ENCODE measurements at places on chromosomes 5 and 9.

- DNase-seq = no peak
Observed at GRCh38 chr9:114200721-114201300, 45.5 kb downstream of the COL27A1 start.

DNA sequence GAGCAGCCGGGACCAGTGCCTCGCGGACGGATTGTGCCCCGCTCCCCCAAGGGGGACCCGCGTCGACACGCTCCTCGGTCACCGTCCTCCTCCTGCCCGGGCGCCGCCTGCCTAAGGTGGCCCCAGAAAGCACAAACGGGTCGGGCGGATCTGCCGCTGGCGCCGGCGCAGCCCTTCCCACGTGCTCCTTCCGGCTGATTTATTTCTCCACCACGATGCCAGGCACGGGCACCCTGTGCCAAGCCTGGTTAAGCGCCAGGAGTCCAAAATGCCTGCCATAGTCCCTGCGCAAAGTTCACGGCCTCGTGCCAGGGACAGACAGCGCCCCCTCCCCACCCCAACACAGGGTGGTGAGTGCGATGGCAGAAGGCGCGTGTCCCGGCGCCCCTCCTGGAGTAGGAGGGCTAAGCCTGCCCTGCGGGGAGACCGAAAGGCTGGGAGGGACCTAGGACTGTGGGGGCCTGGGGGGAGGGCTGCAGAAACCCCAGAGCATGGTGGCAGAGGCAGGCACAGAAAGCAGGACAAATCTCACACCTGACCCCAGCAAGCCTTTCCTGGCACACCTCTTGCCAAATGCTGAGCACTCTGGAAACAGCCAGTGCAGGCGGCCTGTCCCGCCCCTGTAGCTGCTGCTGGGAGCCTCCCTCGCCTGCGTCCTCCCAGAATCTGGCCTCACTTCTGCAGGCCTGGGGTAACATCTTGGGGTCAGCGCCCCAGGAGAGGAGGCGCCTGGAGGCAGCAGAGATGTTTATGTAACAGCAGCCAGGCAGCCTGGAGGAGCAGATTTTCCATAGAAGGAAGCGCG lies 1.1 kb upstream of the NOTCH1 start:
- peak; percentile 50 for DNase-seq

DNA sequence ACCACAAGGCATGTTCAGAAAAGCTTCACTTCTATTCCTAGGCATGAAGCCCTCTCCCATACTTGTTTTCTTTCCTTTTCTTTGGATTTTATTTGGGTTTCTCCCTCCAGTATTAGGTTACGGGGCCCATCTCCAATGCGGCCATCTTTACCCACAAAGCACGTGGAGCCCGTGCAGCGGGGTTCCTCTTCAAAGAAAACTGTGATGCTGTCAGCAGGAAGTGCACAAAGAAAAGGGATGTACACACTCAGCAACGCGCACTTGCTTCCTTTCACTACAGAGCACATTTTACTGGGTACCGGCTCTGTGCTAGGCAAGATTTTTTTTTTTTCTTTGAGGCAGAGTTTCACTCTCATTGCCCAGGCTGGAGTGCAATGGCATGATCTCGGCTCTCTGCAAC lies 106.6 kb downstream of the COL23A1 start:
- DNase-seq = peak; percentile 39

DNA sequence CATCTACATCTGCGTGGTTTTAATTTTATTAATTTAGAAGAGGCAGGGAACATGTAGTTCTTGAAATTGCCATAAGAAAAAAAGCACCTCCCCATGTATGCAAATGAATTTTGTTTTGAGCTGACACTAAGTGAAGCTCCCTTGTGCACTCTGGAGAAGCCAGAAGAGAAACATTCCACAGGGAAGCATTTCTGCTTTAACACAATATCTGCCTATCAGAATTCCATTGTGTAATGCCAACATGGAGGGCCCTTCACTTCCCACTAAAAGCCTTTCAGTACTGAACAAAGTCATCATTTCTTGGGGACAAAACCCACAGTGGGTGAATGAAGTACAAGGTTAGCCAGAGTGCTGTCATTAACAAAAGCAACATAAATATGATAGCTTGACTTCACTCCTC lies 59.7 kb downstream of the PRELID2 start:
- no peak for DNase-seq

DNA sequence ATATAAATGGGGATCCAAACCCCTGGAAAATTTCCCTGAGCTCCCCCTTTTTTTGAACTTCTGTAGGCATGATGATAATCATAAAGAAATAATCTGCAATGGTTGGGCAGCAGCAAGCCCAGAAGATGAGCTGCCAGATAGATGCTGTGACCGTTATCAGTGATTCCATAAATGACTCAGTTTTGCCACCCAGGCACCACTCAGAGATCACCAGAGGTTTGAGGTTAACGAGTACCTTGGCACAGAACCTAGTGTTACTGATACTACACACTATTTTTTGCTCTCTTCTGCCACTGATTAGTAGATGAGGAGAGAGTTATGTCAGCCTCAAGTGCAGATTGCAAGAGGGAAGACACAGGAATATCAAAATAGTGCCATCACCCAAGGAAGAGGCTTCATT lies 199.3 kb upstream of the PTGER4 start:
- DNase-seq = peak; percentile 35

DNA sequence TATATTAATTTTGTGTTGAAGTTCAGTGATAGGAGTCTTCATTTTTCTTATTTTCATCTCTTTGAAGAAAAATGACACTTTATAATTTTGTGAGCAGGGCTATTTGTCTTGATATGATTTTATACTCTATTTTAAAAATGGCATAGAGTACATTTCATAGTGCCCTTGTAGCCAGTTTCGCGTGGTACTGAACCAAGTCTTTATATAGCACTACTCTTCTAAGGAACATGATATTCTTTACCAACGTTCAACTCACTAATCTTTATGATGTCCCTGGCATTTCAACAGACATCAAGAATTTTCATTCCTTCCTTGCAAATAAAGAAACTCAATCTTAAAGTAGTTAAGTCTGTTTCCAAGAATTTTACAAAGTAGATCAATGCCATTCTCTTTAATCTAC lies 41.5 kb upstream of the HOMER1 start:
- DNase-seq = no peak

GRCh38 chr5:79005151-79005550 lies 20.0 kb upstream of the ARSB start:
- no peak for DNase-seq

DNA sequence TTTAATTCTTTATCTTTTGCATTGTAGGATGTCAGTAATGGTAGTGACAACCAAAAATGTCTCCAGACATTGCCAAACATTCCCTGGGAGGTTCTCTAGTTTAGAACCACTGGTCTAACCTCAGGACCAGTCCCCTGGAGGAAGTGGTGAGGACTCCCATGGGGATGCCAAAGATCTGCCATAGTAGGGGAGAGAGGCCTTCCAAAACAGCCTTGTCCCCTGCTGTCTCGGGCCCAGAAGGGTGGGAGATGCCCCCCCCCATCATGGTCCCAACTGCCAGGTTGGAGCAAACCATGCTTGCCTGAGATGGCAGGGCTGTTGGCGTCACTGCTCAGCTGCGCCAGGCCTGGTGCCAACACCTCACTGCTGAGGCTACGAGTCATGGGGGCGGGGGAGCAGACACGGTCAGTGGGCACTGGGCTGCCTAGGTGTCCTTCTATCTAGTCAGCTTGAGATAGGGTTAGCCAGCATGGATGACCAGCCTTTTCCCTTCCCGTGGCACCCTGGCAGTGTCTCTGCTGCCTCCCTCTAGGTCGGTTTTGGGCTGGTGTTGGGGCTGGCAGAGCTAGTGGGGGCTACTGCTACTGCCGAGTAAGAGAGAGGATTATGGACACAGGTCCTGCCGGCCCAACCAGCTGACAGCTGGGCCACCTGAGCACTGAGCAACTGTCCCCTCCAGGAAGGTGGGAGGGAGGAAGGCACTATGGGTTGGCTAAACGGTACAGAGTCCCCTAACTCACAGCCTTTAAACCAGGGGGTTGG lies 8.3 kb upstream of the CXXC5 start:
- no peak for DNase-seq

DNA sequence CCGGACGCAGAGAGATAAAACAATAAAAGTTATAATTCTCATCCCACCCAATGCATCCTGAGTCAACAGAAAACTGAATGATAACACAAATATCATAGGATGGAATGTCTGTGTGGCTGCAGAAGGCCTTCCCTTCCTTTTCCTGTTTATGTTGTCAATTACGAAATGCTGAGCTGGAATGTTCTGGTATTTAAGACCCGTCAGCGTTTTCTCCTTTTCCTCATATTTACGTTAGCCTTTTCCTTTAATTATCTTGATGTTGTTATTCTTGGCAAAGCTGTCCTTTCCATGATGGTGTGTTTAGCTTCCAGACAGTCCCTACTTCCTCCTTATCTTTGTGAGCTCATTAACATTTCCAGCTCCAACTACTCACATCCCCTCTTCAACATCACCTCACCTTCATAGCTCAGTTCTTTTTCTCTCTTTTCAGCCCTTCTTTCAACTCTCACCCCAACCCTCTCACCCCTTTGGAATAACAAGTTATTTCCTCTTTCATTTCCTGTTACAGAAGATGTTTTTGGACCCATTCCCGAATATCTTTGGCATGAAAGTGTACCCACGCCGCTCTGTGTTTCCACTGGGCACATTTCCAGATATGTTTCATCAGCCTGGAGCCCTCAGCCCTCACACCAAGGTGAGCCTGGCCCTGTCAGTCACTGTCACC lies 221.6 kb downstream of the NR2F1-AS1 start:
- DNase-seq = no peak

DNA sequence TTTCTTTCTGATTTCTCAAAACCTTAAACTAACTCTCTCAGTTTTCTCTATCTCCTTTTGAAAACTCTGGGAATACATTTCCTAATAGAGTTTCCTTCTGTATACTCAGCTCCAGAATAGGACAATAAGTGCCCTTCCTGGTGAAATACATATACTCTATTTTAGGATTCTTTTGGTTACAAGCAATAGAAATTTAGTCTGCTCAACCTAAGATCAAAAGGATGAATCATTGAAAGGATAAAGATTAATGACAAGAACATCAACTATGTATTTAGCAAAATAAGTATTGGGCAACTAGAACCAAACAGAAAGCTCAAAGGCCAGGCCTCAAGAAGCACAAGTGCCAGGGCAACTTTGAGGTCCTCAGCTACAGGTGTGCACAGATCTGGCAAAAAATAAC lies 127.1 kb downstream of the ADAMTSL1 start:
- DNase-seq = no peak

DNA sequence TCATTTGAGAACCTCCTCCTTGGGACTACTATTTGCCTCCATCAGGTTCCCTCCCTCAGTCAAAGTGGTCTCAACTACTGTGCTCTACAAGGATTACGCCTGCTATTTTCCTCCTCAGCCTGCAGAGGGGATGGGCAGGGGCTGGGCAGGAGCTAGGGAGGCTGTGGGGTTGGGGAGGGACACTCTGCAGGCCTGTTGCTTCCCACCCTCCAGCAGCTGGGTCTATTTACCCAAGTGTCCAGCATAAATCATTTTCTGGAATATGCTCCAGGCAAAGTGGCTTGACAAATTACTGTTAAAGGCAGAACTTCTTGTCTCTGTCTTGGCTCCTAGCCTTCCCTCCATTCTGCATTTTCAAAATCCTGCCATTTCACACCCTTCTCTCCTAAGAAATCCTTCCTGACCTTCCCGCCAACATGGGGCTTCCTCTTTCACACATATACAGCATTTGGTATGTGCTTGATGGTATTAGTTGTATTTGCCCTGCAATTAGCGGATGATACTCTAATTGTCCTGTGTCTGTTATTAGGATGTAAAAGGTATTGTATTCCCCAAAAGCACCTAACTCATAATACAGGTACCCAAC lies 106.7 kb downstream of the EFNA5 start:
- DNase-seq = no peak

DNA sequence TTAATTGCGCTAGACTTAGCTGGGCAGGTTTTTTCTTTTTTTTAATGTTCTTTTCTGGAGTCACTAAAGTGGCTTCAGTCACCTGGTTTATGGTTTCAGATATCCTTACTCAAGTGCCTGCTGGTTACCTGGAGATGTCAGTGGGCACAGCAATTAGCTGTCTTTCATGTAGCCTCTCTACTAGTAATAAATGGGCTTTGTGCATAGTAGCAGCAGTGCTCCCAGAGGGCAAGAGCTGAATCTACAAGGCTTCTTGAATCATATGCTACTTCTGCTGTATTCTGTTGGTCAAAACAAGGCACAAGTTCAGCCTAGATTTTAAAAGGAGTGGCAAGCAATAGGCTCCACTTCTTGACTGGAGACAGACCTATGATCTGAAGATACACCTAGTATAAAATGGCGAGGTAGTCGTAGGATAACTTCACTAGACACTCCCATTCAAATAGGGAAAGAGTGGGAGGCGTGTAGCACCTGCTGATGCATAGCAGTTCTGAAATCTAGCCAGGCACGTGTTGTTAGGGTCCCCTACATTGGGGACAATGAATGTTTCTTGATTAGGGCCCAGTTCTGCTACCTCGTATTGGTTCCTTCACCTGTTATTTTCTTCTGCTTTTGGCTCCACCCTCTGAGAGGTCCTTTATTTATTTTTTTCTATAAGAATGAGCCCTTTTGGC lies 7.0 kb downstream of the SCAMP1 start:
- DNase-seq = no peak

- DNase-seq = peak; percentile 35
Observed at GRCh38 chr5:59020611-59021285, 437.9 kb downstream of the RAB3C start.

GRCh38 chr9:127835991-127836516 lies 18.4 kb downstream of the ENG start:
- DNase-seq = no peak

GRCh38 chr9:123368023-123368422 lies 12.0 kb downstream of the CRB2 start:
- no peak for DNase-seq

DNA sequence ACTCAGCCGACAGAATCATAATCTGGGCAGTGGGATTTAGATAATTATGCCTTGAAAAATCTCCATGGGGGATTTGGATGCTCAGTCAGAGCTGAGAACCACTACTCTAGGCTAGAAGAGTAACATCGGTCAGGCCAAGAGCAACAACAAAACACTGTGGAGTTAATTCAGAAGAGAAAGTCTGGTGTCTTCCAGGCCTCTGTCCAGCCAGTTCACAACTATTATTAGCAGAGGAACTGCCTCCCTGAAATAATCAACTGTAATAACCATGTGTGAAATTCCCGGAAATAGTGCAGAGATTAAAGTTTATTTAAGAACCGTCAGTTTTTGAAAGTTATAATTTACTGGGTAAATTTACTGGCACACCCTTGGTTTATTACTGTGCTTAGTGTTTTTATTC lies 8.2 kb upstream of the MARCHF3 start:
- DNase-seq = no peak

DNA sequence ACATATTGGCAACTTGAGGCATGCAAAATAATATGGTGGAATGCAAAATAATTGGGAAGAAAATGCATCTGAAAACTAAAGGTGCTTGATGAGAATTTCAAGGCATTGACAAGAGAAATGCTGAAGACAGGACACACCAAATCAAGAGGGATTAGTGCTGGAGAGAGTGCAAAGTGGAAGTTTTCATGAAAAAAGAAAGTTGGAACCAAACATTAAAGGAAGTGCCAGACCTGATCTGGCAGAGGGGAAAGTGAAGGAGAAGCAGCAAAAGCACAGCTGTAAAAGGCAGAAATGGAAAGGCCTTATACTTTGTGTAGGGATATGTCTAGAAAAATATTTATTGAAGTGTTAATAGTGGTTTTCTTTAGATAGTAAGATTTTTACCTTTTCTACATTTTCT lies 35.3 kb upstream of the FYB1 start:
- DNase-seq = no peak

GRCh38 chr9:72207278-72207677 lies 58.0 kb downstream of the GDA start:
- no peak for DNase-seq

All from CD4-positive, alpha-beta T cell treated with Interleukin-15 for 4 hours (primary cell).